ENCODE measurements at places on chromosomes 4 and X. TPM values are rescaled to one million over a fixed set of nuclear protein-coding genes. Genes with fewer than 3 reads are reported as not detected.
A peak's percentile ranks its signal among the peaks of the same experiment; 100 is the strongest.

FAM47A gene
- not detected for polyA plus RNA-seq

DNA sequence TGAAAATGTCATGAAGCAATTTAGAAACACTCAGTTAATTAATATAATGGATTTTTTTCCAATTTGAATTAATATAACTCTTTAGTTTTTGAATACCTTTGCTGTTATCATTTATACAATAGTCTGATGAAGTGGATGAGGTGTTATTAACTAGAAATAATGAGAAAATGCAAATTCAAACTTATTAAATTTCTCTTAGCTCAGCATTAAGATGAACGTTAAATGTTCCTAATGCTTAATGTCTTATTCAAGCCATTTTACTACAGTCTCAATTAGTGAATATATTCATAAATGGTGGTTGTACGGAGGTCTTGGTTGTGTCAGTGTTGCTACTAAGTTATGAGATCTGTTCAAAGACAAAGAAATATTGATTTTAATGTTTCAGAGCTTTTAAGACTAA lies 186.3 kb downstream of the DTHD1 start:
- no peak for DNase-seq

- DNase-seq: no peak
These were observed 663.6 kb upstream of the CPEB2 start for GRCh38 chr4:14338585-14339265.

DNA sequence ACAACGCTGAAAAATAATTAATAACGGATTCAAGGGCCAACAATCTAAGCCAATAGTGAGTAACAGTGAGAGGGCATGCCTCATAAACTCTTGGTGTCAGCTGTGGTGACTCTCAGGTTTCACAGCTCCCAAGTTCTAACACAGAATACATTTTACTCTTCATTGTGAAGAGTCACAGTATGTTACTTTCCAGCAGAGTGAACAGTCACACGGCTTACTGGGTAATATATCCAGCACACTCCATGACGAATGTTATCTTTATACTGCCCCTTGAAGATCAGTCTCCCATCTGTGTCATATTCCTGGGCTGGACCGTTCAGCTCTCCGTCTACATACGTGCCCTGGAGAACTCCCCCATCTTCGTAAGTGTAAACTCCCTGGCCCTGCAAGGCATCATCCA lies 23.1 kb downstream of the SETD7 start:
- no peak for DNase-seq

- DNase-seq: peak; percentile 39
These were observed 251.4 kb upstream of the DDX53 start for GRCh38 chrX:22748093-22748999.

Measured in naive B cell (primary cell).